ENCODE measurements at places on chromosomes 4 and X.

DNA sequence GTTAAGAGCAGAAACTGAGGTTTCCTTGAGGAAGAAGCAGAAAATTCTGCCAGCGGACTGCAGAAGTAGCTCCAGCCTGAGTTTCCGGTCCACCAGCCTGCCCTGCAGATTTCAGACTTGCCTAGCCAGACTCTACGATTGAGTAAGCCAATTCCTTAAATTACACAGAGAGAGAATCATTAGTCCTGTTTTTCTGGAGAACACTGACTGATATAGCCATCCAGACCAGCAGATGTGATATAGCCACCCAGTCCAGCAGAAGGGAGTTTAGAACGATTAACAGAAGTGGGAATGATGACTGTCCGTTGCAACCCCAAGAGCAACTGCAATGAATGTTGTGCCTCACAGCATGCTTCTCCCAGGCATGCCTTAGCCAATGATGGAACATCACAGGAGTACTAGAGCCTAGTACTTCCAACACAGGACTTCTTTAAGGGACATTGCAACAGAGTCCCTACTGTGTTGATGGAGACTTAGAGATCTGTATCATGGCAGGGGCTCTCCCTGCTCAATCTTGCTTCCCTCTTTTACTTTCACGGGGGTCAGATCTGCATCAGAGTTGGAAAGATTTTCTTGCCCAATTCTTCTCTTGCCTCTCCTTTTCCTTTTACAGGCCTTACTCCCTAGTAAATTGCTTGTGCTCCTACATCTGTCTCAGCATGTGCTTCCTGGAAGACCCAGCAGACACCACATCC lies 264.6 kb upstream of the CLNK start:
- no peak for DNase-seq

DNA sequence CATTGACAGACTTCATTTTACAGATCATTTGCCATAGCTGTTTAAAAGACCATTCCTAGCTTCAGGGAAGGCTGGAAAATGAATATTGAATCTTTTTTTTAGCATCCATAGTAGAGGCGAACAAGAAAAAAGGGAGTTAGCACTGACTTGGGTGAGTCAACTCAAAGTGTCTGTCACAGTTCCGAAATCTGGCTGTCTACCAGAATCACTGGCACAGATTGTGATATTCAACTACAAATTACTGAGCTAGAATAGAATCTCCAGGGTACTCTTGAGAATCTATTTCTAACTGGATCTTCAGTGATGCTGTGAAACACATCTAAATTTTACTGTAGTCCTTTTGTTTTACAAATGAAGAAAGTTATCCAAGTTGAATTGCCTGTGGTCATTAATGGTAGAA lies 31.5 kb downstream of the SEC24B start:
- no peak for DNase-seq

DNA sequence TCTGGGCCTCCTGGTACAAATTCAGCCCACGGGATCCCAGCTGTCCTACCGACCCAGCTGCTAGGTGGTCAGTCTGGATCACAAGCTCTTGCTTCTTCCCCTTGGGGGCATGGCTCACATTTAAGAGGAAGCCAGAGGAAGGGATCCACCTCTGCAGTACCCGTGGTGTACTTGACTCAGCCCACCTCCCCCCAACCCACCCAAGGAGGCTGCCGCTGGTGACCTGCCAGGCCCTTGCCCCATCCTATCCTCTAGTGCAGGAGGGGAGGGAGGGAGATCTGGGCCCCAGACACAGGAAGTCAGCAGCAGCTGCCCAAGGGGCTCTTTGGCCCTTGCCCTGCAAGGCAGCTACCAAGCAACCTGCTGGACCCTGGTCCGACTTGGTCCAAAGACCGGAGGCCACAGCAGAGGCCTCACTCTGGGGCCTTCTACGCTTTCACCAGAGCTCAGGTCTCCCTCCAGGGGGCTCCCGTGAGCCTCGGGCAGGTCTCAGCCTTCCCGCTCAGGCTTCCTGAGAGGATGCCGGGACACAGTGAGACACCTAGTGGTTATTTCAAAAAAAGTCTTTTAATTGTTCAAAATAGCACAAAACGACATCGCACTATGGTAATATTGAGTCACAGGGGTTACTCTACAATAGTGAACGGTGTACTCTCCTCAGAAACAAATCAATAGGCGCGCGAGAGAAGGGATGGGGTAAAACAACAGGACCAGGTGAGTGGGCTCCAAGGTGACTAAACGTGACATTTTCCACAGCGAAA lies 2.7 kb upstream of the RENBP start:
- DNase-seq = no peak

GRCh38 chrX:106718709-106719108 lies 7.8 kb upstream of the RNF128 start:
- DNase-seq = no peak

- DNase-seq = no peak
Measured at GRCh38 chrX:9492901-9493300, 28.0 kb downstream of the TBL1X start.

GRCh38 chr4:169070895-169071218 lies 60.8 kb upstream of the CBR4 start:
- no peak for DNase-seq
